CD4-positive, alpha-beta T cell treated with Interleukin-17A for 1 hour (primary cell): ENCODE measurements at places on chromosomes 1 and 21.

DNA sequence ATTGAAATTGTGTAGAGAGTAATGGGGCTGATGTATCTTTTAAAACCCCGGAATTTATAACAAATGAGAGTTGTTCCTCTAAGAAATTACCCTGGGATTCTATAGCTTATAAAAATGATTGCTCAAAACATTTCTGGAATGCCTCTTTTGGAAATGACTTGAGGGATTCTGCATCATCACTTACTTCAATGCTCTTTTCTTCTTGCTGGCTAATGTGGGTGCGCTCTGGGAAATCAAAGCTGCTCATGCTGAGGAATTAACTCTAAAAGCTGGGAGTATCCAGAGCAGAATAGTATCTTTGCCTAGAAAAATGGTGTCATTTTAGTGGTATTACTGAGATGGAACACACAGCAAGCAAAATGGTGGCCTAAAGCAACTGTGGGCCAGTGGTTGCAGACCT, 23.0 kb upstream of the TBX15 start:
- DNase-seq, result no peak

DNA sequence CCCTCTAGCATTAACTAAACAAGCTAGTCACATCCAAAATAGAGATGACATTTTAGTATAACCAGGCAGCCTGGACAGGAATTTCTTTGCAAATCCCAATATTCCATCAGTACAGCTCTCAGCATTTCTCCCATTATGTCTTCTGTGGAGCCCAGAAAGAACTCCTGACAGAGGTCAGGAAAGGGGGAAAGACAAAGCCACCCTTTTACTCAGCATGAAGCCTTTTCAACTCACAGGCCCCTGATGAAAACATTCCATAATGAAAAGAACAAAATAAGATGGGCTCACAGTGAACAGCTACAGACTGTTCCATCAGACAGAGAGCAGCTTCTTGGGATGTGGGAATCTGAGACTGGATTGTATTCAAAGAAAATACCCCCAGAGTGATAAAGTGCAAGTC, 80.6 kb downstream of the TEX35 start:
- no peak for DNase-seq

DNA sequence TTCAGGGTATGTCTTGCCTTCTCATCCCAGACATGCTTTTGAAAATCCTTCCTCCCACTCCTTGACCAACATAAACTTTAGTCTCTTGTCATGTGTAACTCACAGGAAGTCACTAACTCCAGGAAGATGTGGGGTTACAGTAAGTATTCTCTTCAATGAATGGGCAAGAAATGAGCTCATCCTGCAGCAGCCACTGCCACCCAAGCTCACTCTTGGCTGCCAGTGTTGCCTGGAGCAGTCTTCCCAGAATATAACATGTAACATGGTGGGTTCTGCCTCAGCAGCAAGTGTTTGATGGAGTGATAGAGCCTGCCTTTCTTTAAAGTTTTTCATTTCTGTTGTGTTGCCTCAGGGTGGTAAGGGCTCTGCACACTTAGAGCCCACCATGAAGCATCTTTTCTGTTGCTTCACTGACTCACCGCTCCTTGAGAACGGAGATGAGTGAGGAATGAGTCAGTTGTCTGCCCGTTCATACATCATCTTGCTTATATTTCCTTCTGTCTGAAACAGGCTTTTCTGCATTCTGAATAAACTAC, 187.0 kb downstream of the TPR start:
- DNase-seq, result no peak

- no peak for DNase-seq
Measured at GRCh38 chr21:33747420-33747819, 105.1 kb downstream of the ITSN1 start.

DNA sequence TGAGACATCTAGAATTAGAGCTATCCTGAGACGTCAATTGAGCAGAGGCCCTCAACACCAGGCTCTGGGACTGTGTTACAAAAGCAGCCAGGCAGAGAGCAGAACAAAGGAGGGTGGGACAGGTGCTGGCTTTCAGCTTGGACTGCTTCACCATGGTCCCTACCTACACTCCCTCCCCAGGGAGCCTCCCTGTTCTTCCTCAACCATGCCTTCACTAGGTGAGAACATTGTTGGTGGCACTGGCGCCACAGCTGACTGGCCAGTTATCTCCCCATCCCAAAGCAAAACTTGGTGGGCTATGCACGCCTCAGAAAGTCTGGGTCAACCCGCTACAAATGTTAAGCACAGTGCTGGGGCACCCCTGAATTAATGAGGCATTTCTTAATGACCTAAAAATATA, 87.8 kb downstream of the NMNAT2 start:
- DNase-seq, result no peak

DNA sequence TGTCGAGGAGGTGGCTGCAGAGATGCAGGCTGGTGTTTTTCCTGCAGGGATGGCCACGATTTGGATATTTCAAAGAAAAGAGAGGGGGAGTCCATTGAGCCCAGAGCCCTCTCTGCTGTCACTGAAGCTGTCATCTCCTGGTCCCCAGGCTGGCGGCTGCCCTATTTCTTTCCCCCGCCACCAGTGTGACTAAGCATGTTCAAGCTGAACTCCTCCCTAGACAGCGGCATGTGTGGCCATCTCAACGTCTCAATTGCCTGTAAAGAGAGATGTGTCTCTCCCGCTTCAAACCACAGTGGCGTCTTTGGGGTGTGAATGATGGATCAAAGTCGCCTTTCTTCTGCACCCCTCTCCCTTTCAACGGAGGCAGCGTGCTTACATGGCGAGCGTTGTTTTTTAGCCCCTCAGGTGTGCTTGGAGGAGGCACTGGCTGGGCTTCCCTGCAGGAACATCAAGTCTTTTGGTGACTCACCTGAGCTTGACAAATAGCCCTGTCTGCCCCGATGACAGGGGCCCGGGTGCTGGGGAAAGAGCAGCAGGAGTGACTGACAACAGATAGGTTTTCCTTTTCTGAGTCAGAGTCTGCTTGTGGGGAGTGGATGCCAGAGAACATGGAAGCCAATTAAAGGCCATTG, 346.4 kb upstream of the AJAP1 start:
- no peak for DNase-seq

DNA sequence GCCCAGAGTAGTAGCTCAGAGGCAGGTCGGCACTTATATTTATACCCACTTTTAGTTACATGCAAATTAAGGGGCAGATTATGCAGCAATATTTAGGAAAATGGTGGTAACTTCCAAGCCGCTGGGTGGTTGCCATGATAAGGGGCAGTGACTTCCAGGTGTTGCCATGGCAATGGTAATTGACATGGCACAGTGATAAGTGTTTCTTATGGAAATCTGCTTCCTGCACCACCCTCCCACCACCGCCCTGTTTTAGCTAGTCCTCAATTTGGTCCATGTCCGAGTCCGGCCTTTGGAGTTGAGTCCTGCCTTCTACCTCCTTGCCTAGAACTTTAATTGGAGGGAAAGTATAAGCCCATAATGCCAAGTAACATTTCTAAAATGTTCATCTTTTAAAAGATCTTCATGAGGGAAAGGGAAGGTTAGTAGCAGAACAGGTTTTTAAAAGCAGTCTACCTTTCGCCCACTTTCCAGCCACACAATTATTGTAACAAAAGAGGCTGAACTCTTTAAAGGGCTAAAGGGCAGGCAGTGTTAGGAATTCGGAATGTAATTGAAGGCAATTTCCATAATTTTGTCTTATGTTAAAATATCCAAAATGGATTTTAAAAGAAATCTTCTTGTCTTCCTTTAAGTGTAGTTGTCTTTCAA, 21.7 kb downstream of the ZBTB8B start:
- no peak for DNase-seq

GRCh38 chr1:91745640-91746373, 140.1 kb downstream of the TGFBR3 start:
- no peak for DNase-seq

DNA sequence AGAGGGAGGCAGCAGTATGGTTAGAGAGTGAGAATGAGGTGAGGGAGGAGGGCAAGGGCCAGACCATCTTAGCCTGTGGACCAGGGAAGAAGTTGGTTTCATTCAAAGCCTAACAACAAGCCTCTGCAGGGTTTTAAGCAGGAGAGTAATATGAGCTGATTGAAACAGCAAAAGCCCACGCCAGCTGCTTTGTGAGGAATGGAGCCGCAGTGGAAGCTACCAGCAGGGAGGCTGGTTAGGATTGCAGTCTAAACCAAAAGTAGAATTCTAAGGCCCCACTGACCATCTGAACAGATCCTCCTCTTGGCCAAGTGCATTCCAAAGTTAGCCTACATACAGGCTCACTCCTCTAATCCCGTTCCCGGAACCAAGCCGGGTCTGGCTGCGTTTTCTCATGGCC, 44.8 kb downstream of the OLFML3 start:
- DNase-seq, result no peak

GRCh38 chr1:152013664-152014237, 20.1 kb upstream of the S100A10 start:
- peak; percentile 50 for DNase-seq

GRCh38 chr1:151949371-151950193, 40.3 kb upstream of the THEM4 start:
- DNase-seq, result no peak

DNA sequence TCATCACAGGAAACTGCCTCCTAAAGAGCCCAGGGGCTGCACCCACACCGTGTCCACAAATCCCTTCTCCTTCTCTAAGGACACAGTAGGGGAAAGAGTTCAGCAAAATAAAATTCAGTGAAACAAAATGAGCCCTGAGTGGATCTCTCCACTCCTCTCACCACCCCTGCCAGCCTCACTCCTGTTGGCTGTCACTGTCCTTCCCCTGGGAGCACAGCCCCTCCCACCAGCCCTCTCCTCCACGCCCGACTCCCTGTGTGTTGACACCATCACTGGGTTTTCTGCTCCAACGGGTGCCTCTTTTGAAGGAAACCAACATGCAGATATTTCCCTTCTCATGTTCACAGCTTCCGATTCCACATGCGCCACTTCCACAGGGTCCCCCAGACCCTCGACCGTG, 356.2 kb downstream of the AJAP1 start:
- no peak for DNase-seq

DNA sequence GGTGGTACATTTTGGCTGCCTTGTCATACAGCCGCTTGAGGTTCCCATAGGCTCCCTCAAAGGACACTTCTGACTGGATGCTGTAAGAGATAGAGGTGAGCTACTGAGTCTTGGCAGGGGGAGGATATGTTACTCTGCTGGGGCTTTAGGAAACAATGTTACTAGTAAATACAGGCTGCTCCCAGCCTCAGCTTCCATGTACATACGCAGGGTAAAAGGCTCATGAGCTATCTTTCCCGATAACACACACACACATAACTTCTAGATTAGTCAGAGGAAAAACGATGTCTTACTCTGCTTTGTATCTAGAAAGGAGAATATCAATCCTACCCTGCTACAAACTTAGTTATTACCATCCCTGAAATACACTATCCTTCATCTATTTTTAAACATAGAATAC, 14.3 kb downstream of the SMG5 start:
- DNase-seq, result no peak

DNA sequence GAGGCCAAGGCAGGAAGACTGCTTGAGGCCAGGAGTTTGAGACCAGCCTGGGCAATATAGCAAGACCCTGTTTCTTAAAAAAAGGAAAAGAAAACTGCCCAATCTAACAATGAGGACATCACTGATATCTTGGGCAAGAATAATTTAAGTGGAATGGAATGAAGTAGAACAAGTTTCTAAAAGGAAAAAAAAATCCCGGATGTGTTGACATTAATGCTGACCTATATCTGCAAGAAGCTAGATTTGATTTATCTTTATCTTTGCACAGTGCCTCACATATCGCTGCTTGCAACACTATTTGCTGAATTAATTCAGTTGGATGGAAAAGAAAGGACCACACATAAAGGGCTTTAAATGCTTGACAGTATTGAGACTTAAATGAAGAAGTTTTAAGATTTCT, 27.8 kb downstream of the DIPK1A start:
- DNase-seq, result no peak

- no peak for DNase-seq
Measured at GRCh38 chr1:213908521-213908920, 79.3 kb upstream of the PROX1 start.

DNA sequence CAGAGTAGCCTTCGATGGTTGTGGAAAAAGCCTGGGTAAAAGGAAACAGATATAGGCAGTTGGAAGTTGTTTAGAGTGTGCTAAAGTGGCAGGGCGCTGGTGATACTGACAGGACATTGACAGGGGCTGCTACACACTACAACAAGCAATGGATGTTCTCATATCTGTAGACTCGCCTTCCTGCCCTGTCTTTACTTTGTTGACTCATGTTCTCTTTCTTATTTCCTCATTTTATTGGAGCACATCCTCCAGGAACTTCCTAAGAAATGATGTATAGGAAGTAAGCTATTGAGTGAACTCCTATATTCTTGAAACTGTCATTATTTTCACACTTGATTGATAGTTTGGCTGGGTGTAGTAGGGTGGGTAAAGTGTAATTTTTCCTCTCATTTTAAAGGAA, 51.0 kb downstream of the C4BPA start:
- no peak for DNase-seq

DNA sequence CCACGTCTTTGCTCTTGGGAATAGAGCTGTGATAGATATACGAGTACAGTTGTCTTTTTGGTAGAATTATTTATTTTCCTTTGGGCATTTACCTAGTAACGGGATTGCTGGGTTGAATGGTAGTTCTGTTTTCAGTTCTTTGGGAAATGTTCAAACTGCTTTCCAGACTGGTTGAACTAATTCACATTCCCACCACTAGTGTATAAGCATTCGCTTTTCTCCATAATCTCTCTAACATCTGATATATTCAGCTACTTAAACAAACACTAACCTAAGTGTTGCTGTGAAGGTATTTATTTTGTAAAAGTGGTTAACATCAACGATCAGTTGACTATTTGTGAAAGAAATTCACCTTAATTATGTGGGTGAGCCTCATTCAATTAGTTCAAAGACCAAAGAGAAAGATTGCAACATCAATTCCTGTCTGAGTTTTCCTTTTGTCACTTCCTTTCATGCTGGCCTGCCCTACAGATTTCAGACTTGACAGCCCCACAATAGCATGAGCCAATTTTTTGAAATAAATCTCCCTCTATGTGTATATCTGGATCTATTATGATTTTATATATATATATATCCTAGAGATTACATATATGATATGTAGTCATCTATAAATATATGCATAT, 26.7 kb upstream of the DUSP10 start:
- no peak for DNase-seq

DNA sequence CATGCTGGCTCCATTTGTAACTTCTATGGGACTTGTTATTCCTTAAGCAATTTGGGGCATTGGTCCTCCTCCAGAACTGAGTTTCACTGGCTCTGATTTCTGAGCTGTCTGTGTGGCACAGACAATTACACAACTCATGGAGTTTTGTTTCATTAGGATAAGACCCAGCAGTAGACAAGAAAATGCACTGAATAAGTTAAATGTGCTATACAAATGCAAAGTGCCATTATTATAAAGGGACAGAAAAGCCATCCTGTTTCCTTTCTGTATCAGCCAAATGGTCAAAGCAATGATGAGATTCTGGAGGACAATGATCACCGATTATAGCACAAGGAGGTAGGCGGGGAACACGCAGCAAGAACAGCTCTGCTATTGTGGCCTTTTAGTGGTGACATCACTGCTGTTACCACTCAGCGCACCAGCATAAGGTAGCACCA, 81.9 kb downstream of the CNIH3 start:
- DNase-seq, result no peak
